ENCODE measurements at places on chromosomes 16 and 17. TPM values are rescaled to one million over a fixed set of nuclear protein-coding genes. Genes with fewer than 3 reads are reported as not detected.

Gene KRT16
- total RNA-seq, result not detected

Gene MMP2
- not detected for total RNA-seq

Gene GRIN2A
- total RNA-seq, result 0.44 TPM

Gene TPSG1
- not detected for total RNA-seq

Gene SULT1A4
- total RNA-seq, result 7.0 TPM

Gene MPP2
- total RNA-seq, result not detected

Gene PRR35
- not detected for total RNA-seq

Gene HSPB9
- total RNA-seq, result not detected

Gene NACA2
- total RNA-seq, result not detected

Gene LPO
- not detected for total RNA-seq

Gene KCNAB3
- 15.5 TPM for total RNA-seq

Gene KPNA2
- 20.0 TPM for total RNA-seq

DNA sequence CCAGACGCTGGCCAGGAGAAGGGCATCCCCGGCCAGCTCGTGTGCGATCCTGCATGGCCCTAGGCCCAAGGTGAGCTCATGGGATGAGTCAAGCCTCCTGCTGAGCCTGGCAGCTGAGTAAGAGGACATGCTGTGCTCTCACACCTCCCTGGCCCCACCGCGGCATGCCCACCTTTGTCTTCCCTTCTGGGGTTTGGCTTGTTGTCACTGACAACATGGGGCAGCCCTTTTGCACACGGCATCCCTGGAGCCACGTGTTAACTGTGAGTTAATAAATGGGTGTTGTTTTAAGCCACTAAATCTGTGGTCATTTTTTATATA is 8.9 kb upstream of the TNS4 start:
- DNase-seq, result no peak

GRCh38 chr16:80200079-80200478 is 340.7 kb upstream of the DYNLRB2 start:
- DNase-seq, result no peak

DNA sequence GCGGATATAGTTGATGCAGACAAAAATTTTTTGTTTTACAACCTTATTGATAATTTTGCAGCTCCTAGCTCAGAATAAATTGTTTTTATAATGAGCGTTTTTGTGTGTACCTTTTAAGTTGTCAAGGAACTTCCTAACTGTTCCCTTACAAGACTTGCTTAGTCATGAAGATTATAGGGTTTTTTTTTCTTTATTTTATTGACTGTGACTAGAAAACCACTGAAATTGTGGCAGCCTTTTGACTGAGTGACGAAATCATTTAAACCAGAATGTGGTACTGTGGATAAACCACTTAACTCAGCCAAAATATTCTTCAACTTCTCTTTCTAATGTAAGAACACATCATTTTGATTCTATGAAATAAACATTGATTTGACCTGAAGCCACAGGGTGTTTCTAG is 40.8 kb upstream of the VPS4A start:
- no peak for DNase-seq

GRCh38 chr17:1004769-1005295 is 7.9 kb downstream of the TIMM22 start:
- DNase-seq, result no peak

- DNase-seq, result no peak
Observed at GRCh38 chr17:36069136-36069535, 5.1 kb downstream of the CCL18 start.

DNA sequence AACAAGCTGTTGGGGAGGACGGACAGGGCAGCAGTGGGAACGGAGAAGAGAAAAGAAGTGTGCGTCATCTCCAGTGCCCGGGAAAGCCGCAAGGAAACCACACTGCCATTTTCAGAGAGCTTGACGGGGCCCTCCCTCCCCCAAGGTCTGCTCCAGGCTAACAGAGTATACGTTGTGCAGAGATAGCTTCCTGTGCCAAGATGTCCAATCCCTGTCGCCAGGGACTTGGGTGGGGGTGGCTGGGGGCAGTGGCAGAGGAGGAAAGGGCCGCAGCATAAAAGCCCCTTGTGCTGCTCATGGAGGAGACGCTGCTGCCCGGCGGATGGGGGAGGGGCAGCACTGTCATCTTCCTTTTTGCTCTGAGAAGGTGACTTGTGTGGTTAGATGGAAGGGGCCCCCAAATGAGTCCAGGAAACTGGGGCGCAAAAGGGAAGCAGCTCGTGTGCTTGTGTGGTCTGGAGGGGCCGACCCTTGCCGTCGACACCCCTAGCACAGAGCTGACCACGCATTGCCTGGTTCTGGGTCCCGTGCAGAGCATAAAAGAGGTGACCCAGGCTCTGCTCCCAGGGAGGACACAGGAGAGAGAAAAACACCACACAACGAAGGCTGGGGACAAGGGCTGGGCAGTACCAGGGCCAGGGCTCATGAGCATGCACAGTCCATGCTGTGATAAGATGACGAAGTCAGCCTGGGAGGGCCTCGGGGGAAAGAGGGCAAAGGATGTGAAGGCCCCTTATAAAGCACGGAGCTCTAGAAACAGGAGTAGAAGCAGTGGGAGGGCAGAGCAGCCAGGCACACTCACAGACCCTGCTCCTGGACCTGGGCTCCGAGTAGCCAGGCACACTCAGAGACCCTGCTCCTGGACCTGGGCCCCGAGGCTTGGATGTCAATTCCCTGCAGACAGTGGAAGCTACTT is 372.7 kb downstream of the SLC39A11 start:
- DNase-seq, result no peak

DNA sequence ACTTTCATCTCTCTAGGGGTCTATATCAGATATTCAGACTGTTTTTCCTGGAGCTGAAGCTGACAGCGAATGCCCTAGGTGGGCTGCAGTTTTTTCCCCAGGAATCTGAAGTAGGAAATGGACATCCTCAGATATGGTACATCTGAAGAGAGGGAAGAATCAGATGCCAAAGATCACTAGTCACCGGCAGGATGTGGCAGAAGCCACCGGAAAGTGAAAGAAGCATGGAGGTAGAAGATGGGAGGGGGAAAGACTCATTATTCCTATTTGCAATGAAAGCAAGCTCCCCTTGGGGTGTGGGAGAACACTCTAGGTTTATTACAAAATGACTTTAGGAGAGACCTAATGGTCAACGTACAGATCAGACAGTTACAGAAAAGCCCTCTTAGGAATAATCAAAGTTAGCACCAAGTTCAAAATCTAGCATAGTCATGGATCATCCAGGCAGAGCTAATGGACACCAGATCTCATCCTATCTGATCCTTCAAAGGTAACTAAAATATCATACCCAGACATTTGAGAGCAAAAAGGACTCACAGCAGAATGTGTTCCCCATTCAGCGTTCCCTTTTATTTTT is 110.7 kb downstream of the HS3ST3A1 start:
- DNase-seq, result no peak

- DNase-seq, result no peak
Observed at GRCh38 chr17:67482764-67483163, 105.7 kb downstream of the PITPNC1 start.

DNA sequence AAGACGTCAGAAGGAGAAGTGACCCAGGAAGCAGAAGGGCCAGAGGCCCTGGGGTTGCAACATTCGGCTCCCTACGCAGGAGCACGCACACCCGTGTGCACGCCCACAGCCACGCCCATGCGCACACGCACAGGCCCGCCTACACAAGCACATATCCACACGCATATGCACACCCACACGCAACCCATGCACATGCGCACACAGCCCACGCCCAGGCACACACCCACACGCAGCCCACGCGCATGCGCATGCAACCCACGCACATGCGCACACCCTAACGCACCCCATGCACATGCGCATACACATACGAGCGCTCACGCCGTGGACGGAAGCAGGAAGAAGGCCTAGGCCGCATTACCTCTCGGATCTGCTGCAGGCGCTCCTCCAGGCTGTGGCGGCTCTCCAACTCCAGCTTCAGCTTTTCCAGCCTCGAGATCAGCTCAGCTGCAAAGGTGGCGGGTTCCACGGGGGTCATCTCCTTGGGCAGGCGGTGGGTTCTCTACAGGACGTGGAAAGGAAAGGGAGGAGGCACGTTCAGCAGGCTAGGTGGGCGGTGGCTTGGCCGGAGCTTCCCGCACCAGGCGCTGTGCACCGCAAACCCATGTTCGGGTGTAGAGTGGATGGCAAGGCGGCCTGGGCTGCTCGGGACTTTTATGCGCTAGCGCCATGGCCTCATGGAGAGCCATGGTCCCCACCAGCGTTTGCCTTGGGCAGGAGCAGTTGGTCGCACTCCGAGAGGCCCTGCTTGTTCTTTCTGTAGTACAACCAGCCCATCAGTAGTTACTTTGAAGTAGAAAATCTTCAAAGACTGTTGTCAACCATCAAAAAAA is 23.4 kb downstream of the AXIN2 start:
- no peak for DNase-seq

DNA sequence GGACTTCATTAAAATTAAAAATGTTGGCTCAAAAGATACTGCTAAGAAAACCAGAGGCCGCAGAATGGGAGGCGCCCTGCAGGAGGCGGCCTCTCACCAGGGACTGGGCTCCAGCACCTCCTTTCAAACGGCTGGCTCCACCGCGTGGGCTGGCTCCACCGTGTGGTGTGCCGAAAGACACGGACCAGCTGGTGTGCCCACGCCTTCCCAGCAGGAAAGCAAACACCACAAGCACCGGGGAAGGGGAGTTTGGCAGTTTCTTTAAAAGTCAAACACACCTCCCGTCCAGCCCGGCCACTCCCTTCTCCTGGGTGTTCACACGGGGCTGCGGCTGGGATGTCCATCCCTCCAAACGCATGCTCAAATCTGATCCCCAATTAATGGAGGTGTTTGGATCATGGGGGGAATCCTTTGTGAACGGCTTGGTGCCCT is 13.9 kb downstream of the HAGH start:
- no peak for DNase-seq

- no peak for DNase-seq
Observed at GRCh38 chr17:72185564-72185963, 64.7 kb downstream of the SOX9 start.

DNA sequence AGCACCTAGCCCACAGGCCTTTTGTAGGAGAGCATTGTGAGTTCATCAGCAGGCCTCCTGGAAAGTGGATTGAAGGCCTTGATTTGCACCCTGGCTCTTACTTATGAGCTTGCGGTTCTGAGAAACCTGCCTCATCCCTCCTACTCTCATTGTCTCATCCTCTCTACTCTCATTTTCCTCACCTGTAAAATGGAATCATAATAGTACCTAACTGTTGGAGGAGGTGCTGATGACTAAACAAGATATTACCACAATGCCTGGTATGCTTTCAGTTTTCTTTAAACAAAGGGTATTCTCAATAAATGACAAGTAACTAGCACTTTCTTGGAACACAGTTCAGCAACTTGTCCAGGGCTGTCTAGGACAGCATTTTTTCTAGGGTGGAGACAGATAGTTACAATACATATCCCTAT is 243.1 kb upstream of the MAF start:
- no peak for DNase-seq

DNA sequence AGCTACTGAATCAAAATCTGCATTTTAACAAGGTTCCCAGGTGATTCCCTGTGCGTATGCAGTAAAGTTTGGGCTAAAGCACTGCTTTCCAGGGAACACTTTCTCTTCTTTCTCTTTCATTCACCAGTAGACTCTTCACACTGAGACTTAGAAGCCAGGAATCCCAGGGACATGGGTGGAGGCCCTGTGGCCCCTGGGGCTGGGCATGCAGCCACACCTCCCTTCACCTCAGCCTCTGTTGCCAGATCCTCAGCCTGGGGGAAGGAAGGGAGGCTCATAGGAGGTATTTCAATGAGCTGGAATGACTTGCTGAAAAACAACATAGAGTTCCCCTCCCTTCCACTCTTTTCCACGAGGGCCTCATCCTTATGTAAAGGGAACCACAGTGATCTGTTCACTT is 1.2 kb downstream of the G6PC3 start:
- DNase-seq, result no peak

DNA sequence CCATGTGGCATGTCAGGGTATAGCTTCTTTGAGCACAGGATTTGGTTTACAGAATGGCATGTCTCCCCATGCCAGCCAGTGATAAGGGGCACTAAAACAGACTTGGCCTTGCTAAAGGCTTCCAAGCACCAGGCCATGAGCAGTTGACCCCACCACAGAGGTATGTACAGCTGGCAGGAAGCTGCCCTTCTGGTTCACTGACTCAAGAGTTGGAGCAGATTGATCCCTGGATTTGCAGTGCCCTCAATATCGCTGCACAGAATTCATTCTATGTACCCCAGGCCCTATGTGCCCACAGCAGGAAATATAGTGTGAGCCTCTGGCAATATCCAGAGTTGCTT is 24.3 kb downstream of the HLF start:
- no peak for DNase-seq

GRCh38 chr17:66373944-66374817 is 71.8 kb downstream of the PRKCA start:
- DNase-seq, result no peak

DNA sequence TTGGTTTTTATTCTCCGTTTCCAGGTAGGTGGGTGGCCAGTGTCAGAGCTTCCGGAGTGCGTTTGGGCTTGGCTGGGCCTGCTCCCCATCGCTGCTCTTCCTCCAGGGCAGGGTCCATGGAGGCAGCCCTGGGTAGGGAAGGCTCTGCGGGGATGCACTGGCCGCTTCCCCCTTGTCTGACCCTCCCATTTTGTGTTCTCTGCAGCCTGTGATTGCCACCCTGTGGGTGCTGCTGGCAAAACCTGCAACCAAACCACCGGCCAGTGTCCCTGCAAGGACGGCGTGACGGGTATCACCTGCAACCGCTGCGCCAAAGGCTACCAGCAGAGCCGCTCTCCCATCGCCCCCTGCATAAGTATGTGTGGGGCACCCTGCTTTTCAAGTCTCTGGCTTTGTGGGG is 158.3 kb downstream of the NTN1 start:
- no peak for DNase-seq

- DNase-seq, result no peak
Observed at GRCh38 chr16:88055356-88055755, 104.1 kb downstream of the BANP start.

DNA sequence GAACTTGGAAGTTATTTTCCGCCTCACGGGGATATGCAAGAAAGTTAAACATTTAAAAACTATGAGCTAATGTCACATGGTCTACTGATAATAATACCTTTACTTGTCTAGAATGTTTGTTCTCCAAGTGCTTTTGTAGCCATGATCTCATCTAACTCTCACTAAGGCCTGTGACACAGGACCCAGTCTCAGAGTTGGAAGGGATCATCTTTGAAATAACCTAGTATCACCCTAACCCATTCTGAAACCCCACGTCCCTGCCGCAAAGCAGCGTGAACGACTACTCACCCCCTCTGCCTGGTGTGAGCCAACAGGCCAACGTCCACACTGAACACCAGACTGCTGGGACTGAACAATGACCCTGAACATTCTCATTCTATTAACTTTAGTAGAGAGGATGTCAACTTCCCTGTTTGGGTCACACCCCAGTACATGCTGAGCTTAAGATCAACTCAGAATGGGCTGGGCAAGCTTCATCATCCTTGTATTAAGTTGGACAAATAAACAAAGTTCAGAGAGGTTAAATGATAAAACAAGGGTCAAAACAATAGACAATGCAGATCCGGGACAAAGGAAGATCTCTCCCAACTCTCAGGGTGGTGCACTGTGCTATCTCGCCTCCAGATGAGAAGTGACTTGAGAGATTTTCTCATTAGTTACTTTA is 54.8 kb upstream of the BCAR1 start:
- DNase-seq, result no peak

DNA sequence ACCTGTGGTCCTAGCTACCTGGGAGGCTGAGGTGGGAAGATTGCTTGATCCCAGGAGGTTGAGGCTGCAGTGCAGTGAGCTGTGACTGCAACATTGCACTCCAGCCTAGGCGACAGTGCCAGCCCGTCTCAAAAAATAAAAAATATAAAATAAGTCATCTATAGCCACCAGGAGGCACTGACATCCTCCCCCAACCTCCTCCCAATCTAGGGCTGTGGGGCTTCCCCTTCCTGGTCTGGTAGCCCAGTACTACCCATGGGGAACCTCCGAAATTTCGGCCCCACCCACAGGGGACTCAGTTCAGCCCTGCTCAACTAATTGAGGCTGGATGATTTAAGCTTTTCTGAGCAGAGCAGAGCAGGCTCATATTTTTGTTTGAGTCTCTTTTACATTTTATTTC is 3.2 kb downstream of the ZSCAN10 start:
- peak; percentile 86 for DNase-seq
